Activated CD8-positive, alpha-beta T cell treated with anti-CD3 and anti-CD28 coated beads for 36 hours (primary cell): ENCODE measurements at places on chromosomes 1 and 21.
A peak's percentile ranks its signal among the peaks of the same experiment; 100 is the strongest.

DNA sequence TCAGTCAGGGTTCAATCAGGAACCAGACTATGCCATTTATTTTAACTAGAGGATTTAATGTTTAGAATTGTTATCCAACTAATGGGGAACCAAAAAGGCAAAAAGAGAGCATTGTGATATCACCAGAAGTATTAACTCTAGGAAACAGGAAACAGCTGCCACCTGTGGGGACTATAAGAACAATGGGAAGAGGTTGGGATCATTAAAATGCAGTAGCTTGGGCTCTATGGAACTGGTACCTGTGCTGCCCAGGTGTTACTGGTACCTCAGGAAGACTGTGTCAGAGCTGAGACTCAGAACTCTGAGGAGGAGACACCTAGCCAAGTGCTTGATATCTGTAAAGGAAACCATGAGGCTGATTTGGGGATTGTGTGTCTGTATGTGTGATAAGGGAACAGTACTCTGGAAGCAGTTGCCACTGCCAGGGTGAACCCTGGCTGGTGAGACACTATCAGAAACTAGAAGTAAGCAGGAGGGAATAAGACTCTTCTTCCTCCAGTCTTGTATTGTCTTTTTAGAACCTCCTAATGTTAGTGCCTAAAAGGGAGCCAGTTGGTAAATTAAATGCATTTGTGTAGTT is 49.4 kb downstream of the MAN1A2 start:
- DNase-seq: no peak

DNA sequence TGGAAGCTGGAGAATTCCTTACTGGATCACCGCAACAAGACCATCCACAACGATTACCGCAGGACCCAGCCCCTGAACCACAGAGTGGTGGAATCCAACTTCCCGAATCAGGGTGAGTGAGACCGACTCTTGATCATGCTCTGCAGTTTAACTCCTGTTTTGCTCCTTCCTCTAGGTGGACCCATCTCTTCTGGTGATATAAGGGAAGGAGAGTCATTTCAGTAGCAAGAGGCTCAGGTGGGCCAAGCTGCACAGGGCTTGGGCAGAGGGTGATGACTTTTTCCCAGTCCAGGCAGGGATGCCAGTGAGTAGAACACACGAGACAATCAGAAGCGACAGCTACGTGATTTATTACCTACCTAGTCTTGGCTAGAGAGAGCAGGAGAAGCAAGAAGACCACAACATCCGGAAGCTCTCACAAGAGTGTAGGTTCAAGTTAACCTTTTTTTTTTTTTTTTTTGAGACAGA is 25.2 kb downstream of the CA6 start:
- DNase-seq: peak; percentile 85

- DNase-seq: peak; percentile 88
Measured at GRCh38 chr1:160951443-160952128, 3.0 kb downstream of the ITLN2 start.

DNA sequence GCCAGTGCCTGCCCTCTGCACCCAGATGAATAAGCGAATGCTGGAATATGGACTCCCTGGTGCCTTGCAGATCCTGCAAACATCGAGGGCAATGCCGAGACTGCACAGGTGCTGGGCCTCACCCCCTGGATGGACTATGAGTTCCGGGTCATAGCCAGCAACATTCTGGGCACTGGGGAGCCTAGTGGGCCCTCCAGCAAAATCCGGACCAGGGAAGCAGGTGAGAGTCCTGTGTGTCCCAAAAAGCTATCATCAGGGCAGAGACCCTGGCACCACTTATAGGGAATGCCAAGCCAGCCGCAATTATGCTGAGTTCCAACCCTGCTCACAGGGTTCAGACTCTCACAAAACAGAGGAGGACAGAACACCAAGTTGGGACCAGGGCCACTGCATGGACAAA is 17.2 kb downstream of the TMEM81 start:
- no peak for DNase-seq

DNA sequence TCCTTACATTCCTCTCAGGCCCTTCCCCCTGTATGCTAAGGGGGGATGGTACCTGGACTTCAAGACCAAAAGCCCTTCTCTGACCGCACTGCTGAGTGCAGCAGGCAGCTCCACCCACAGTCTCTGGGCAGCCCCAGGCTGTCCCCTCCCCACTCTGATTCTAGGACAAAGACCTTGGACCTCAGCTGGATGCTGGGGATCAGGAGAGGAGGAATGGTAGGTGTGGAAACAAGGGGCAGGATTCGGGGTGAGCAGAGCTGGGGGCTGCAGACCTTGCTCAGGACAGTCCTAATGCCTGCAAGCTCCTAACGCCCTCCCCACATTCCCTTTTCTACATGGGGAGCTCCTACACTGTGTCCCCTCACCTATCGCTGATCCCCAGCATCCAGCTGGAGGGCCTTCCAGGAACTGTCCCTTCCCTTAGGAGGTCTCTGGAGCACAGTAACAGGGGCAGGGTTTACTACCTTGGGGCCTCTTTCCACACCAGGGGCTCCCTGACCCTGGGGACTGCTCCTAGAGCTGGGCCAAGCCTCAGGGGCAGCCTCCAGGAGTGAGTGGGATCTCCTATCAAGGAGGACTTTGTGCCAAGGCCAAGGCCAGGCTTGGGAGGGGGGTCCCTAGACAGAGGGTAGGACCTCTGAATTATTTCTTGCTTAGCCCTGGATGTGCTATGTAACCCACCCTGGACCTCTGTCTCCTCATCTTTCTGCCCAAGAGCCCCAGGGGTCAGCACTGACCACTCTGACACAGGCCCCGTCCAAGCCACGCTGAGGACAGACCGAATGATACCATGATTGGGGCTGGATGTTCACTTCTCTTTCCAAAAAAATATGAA is 5.6 kb downstream of the CLDN19 start:
- no peak for DNase-seq

GRCh38 chr1:938711-939489 is 15.2 kb downstream of the SAMD11 start:
- DNase-seq: no peak

DNA sequence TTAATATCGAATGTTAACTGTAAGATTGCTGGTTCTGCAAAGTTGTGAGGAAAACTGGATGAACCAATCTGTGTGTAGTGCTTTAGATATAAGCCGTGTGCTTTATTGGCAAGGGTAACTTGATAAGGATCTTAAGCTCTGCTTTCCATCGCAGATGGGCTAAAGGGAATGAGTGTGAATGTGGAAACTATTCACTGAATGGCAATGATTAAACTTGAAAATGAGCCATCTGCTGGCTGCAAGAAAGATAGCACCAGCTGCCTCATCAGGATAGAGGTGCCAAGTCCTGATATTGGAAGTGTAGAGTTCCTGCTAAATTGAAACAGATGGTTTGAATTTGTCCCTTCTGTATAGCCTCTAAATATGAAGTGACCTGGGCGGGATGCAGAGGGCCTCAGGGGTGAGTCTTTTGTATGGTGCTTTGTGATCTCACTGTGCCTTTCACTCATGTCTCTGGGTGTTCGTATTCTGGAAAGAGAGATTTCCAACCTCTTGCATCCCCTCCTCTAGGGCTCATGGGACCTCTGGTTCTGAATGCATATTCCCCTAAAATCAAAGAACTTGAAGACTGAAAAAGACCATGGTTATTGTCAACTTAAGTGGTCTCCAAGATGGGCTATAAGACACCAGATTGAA is 9.2 kb downstream of the FCRL3 start:
- DNase-seq: no peak

DNA sequence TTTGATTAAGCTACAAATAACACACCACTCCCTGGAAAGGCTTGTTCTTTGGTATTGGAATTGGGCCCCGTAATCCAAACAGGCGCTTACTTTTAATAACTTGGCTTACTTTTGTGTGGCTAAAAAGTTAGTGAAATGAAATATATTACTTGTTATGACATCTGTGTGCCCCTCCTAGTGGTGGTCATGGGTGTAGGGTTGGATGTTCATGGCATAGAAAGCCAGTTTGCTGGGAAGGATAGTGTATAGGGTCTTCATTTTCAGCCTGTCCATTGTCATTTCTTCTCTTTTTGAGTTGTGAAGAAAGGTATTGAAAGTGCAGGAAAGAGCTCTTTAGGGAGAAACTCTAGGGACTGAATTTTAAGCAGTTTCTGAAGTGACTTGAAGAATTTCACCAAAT is 5.9 kb downstream of the CDC14A start:
- peak; percentile 46 for DNase-seq

DNA sequence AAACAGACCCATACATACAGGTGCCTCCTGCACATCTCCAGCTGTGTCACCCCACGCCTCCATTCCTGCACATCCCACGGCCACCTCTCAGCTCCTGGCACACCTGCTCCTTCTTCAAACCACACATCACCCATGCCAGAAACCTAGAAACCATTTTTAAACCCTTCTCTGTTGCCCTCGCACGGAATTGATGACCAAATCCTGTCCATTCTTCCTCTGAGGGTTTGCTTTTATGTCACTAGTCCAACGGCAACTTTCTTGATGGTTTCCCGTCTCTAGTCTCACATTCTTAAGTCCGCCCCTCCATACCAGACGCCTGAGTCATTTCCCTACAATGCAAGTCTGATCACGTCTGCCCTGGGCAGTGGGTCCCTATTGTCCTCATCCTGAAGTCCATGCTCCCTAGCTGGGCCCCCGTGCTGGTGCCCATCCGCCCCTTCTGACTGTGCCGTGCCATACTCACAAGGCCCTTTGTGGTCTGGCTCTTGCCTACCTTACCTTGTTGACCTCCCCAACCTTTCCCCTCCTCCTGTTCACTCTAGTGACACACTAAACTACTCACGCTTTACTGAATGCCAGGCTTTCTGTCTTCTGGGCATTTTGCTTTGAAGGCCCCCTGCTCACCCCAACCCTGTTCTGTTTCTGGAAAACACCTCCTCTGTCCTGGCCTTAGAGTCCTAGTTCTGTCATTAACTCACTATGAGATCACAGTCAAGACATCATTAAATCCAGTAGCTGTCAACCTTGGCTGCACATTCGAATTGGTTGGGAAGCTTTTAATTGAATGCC is 17.6 kb downstream of the SLC2A1 start:
- DNase-seq: peak; percentile 49
